NCI-H82 (cell line): ENCODE measurements at places on chromosomes 3 and 15.

DNA sequence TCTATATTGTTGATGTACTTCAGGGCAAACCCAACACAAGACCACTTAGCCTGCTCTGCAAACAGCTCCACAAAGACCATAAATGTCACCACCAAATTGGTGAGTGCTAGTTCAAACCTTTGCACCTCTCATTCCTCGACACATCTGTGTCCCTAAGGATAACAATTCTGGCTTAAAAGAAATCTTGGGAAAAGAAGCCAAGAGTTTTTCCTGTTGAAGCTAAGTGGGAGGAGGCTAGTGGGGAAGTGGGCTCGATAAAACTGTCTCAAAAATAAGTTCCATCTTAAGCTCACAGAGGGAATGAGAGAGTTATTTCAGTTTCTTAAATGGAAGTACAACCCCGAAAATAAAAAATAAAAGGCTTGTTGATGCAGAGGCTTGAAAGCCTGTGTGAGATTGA, 40.4 kb upstream of the PRICKLE2 start:
- DNase-seq, result no peak

DNA sequence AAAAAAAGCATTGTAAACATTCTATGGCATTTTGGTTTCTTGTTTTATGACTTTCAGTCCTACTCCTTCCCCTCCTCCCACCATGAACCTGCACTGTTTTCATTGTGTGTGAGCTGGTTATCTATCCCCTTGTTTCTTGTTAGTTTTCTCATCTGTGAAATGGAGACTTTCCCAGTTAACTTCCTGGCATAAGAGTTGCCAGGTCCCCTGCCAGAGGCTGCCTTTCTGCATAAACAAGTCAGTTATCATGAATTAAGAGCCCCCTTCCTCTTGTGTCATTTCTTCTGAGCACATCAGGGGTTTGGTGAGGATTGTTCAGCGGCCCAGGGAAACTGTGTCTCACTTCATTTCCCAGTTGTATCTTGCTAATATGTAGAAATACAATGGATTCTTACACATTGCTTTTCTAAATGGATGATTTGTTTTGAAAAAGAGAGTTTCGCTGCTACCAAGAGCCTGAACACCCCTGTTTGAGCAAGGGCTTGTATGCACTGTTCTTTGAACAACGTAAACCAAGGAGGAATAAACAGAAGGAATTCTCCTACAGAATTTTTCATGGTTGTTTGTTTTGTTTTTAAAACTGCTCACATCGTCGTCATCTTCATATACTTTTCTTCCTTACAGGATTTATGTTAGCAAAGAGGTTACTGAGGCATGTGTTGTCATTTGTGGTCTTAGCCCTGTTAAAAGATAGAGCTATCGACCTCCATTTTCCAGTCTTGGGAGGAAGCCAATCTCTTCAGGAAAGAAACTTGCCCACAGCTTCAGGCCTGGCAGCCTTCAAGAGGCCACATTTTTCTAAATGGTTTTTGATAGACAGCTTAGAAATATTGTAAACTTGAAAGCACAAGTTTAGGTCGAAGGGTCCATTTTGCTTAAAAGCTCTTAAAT, 144.6 kb upstream of the IL12A start:
- no peak for DNase-seq

- no peak for DNase-seq
These were observed 82.6 kb upstream of the TJP1 start for GRCh38 chr15:29904757-29905417.

GRCh38 chr15:73362900-73363299, 5.9 kb downstream of the HCN4 start:
- no peak for DNase-seq

DNA sequence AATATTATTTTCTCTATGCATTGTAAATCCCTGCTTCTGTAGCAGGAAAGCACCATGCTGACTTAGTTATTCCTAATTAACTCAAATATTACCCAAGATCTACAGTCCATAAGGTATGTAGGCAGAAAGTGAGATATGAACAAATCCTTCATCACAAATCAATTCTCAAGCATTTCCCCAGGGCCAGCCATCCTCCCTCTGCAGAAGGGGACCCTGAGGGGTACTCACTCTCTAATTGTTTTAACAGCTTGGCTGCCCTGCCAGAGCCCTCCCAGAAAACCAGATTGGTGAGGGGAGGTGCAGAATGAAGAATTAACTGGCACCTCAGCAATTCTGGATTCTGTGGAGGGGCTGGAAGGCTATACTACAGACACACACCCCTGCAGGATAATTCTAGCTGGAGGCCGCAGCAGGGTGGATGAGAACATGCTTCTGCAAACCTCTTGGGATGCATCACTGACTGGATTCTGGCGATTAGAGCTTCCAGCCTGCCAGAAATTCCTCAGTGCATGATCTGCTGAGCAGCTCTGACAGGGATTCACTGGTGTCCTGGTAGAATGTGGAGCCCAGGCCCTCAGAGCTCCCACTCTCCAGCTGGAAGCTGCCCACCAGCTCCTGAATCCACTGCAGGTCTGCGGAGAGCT, 88.6 kb upstream of the HERC1 start:
- DNase-seq, result no peak

- DNase-seq, result no peak
These were observed 13.6 kb downstream of the ZBED2 start for GRCh38 chr3:111581403-111582119.

GRCh38 chr3:111311709-111312235, 230.2 kb upstream of the CD96 start:
- DNase-seq, result no peak

- DNase-seq, result no peak
These were observed 22.4 kb downstream of the LRRK1 start for GRCh38 chr15:100941536-100941935.

GRCh38 chr15:61841466-61841865, 218.8 kb downstream of the VPS13C start:
- DNase-seq, result no peak

DNA sequence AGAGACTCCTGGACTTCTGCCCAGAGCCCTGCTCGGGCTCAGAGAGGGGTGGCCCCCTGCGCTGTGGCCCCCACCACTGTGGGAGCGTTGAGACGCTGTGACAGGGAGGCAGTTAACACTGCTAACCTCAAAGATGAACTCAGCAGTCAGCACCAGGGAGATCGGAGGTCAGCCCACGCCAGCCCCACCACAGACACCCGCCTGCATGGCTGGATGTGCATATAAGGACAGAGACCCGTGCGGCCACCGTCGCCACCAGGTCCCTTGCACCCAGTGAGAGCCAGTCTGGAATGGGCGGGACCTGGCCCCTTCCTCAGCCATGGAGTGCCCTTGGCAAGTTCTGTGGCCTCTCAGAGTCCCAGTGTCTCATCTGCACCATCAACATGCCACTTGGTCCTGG, 48.5 kb upstream of the FURIN start:
- no peak for DNase-seq

GRCh38 chr3:99712291-99712954, 74.0 kb downstream of the COL8A1 start:
- DNase-seq, result no peak

GRCh38 chr15:60751985-60752952, 273.3 kb upstream of the ICE2 start:
- peak; percentile 87 for DNase-seq

DNA sequence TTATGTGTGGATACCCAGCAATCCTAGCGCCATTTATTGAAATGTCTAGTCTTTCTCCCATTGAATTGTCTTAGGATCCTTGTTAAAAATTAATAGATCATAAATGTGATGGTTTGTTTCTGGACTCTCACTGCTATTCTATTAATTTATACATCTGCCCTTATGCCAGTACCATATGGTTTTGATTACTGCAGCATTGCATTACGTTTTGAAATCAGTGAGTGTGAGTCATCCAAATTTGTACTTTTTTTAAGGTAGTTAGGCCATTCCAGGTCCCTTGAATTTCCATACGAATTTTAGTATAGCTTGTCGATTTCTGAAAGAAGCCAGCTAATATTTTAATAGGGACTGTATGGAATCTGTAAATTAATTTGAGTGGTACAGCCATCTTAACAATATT, 648.6 kb upstream of the ZNF385D start:
- DNase-seq, result no peak

- no peak for DNase-seq
These were observed 4.1 kb downstream of the RASGRP1 start for GRCh38 chr15:38560456-38560926.

GRCh38 chr3:41848753-41849574, 112.9 kb downstream of the ULK4 start:
- no peak for DNase-seq

DNA sequence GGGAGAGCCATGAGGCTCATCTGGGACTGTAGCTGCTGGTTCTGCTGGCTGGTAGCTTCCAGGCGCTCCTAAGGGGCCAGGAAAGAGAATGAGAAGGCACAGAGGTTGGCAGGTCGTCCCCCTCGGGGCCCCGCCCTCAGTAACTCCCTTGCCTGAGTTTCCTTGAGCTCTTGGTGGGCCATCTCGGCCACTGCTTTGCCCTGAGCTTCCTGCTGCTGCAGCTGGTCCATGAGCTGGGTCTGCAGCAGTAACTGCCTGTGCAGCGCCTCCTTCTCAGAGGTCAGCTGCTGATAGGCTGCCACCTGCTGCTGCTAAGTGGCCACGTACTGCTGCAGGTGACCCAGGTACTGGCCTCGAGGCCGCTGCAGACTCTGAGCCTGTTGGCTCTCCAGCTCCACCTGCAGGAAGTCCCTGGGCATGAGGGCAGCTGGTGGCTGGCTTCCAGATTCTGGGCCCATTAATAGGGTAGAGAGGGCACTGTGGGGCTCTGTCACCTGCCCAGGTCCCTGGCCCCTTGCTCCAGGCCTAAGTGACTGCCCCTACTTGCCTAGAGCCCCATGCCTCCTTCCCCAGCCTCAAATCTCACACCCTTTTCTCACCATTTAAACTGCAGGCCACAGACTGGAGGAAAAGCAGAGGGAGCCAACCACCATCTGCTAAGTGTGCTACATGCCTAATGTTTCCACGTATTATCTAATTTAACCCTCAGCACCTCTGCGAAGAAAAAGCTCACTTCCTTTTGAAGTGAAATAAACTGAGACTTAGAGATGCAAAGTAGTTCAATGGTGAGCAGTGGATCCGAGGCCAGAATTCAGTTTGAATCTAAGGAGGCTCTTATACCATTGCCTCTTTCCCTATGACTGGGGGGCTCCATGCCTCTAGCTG, 10.8 kb upstream of the VPS33B start:
- DNase-seq, result peak; percentile 68

GRCh38 chr3:28601291-28601690, 252.7 kb upstream of the AZI2 start:
- no peak for DNase-seq

GRCh38 chr3:46480491-46481195, 15.9 kb upstream of the LTF start:
- DNase-seq, result no peak

GRCh38 chr3:53024315-53024714, 21.6 kb downstream of the SFMBT1 start:
- no peak for DNase-seq
